ENCODE measurements at places on chromosomes 2 and 18. TPM values are rescaled to one million over a fixed set of nuclear protein-coding genes. Genes with fewer than 3 reads are reported as not detected.

The COL6A3 gene
- total RNA-seq: 84.5 TPM

The DYNAP gene
- not detected for total RNA-seq

The DPP4 gene
- total RNA-seq: 5.4 TPM

The OR6B2 gene
- total RNA-seq: not detected

The CNGA3 gene
- total RNA-seq: not detected

The NBAS gene
- 60.2 TPM for total RNA-seq

The RGPD3 gene
- total RNA-seq: 0.16 TPM

The CABYR gene
- total RNA-seq: not detected

The ASPRV1 gene
- 0.81 TPM for total RNA-seq

The PDCD1 gene
- 1.2 TPM for total RNA-seq

The SKOR2 gene
- total RNA-seq: not detected

The GALNT13 gene
- total RNA-seq: not detected

The DNAH6 gene
- total RNA-seq: 0.05 TPM

The SGPP2 gene
- total RNA-seq: 19.0 TPM

The CCDC141 gene
- 116 TPM for total RNA-seq

The PDE1A gene
- total RNA-seq: 14.6 TPM

The IL36A gene
- not detected for total RNA-seq

The PSTPIP2 gene
- 2.0 TPM for total RNA-seq

The CDK5R2 gene
- not detected for total RNA-seq

The XDH gene
- not detected for total RNA-seq

The TRIM54 gene
- 282 TPM for total RNA-seq

The CENPA gene
- 0.65 TPM for total RNA-seq

The DQX1 gene
- total RNA-seq: not detected

The ANKRD36B gene
- 3.6 TPM for total RNA-seq

The GRB14 gene
- 22.1 TPM for total RNA-seq

The TEX44 gene
- not detected for total RNA-seq

The HDLBP gene
- total RNA-seq: 393 TPM

The LAMA1 gene
- total RNA-seq: not detected

The SLC30A3 gene
- total RNA-seq: 10.1 TPM

The VWA3B gene
- 0.38 TPM for total RNA-seq

The TFPI gene
- 33.6 TPM for total RNA-seq

The TLX2 gene
- not detected for total RNA-seq

The EPB41L3 gene
- 10.5 TPM for total RNA-seq

The DDX18 gene
- total RNA-seq: 27.3 TPM
